Cerebellar nuclear complex (tissue), 1 donor: ENCODE measurements at places on chromosomes 11 and 22.

- DNase-seq = no peak
Observed at GRCh38 chr11:15707971-15708370, 593.2 kb downstream of the INSC start.

DNA sequence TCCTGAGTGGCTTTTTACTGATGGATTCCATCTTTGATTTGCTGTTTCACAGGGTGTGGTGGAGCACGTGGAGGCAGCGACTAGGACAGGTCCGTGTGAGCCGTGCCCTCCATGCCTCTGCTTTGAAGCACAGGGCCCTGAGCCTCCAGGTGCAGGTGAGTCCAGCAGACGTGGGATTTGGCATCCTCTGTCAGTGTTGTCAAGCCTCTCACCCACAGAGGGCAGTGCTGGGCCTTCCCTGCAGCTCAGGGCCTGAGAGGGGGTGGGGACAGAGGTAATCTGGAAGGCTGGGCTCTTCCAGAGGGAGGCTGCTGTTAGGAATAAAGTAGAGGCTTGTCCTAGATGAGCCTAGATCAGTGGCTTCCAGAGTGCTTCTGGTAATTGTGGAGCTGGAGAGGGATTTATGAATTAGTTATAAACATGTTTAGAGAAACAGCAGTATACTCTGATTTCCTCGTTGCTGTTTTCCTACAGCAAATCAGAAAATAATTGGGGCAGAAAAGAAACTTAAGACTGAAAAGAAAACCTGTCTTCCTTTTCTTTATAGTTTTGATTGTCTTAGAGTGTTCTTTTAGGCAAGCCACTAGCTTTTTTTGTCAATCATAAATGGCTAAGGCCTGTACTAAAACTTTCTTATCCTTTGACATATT, 65.0 kb downstream of the SFI1 start:
- DNase-seq = peak; percentile 37

DNA sequence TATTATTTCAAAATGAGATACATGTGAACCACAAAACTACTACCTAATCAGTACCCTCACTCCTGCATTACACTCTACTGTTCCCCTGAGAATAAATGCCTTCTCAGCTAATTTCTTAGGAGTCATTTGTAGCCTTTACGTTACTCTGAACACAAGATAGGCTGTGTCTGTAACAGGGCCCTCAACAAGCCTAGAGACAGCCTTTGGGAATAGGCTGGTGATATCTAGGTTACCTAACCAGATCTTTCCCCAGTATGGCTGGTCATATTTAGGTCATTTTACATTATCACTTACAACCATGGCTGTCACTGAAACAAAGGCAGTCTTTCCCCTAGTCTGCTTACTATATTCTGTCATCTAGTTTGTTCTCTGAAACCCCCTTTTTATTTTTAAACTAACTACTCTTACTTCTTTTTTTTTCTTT, 14.2 kb downstream of the ATM start:
- no peak for DNase-seq

- no peak for DNase-seq
Observed at GRCh38 chr11:19955660-19956059, 204.6 kb downstream of the DBX1 start.

- DNase-seq = no peak
Observed at GRCh38 chr22:41513391-41513790, 30.9 kb downstream of the POLR3H start.

DNA sequence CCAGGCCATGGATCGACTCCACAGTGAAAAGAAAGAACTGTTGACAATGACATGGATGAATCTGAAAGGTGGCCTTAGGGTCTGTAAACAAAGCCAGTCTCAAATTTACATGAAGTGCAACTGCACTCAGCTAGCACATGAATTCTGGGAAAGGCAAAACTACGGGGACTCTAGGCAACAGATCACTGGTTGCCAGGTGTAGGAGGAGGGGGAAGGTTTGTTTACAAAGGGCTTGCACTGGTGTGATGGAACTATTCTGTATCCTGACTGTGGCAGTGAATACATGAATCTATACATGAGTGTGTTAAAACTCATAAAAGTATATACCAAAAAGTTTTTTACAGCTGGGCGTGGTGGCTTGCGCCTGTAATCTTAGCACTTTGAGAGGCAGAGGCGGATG, 27.3 kb downstream of the ALX4 start:
- no peak for DNase-seq
